ENCODE measurements at places on chromosomes 13 and 19.

GRCh38 chr19:55161571-55162322 lies 4.2 kb upstream of the TNNI3 start:
- DNase-seq, result no peak

GRCh38 chr19:50496189-50497021 lies 14.6 kb downstream of the JOSD2 start:
- no peak for DNase-seq

GRCh38 chr13:73368608-73369007 lies 309.8 kb downstream of the KLF5 start:
- DNase-seq, result no peak

DNA sequence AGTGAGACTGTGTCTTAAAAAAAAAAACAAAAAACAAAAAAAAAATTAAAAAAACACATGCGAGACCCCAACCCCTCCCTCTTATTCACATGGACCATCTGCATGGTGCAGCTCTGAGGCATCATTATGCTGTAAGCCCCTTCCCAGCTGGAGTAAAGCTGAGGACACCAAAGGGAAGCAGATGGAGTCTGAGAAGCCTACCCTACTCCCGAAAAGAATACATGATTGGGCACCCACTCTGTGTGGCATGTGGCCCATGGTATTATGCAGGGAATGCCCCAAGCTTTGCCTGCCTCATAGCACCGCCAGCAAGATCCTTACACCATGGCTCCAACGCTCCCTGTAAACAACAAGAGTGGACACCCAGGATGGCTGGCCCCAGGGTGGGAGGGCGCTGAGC lies 4.7 kb downstream of the PTH2 start:
- no peak for DNase-seq

DNA sequence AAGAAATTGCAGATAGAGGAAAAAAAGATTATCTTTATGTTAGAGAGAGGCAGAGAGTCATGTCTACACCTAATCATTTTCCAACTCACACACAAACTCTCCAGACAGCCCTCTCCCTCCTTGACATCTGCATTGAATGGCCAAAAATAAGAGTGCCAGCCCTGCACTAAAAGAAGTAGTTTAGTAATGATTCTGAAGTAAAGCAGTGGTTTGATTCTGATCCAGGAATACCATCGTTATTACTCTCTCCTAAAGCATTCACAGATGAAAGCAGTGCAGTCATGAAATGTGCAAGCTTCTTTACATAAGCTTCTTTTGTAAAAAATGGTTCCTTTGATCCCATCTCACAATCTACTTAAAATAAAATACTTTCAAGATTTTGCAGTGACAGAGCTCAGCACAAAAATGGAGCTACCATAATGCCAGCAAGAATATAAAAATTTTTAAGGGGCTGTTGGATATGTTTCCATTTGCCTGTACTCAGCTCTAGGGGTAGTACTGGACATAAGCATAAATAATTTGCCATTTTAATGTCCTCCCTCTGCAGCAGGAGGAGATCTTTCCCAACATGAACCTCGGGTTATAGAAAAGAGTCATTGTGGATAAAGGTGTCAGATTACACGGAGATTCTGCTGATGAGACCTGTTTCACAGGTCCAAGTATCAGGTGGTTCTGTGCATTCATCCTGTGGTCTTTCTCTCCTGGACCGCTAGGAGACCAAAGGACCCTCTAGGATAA lies 406.3 kb downstream of the DCT start:
- peak; percentile 16 for DNase-seq

DNA sequence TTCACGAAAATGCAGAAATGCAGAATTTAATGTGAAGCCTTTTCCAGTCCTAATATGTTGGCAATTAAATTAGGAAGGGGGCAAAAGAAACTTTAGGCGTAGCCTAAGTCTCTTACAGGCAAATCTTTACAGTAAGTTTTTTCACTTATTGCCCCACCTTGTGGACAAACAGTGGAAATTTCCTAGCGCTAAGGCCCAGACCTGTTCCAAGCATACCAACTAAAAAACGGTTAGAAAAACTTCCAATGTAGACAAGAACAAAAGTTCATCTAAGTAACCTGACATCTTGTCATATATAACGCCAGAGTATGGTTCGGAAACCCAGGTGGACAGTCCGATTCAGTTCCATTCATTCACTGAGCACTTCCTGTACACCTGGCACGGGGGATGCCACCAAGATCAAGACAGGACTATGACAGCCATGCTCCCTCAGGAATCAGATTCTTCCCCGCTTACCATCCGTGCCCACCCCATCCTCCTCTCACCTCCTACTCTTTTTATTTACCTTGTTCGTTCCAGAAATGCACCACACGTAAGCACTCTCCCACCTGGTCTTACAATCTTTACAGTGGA lies 4.9 kb downstream of the ZAR1L start:
- peak; percentile 22 for DNase-seq

- no peak for DNase-seq
These were observed 169.3 kb downstream of the LHFPL6 start for GRCh38 chr13:39433651-39434050.

- peak; percentile 59 for DNase-seq
These were observed 124.5 kb downstream of the KDM4B start for GRCh38 chr19:5093297-5093928.

DNA sequence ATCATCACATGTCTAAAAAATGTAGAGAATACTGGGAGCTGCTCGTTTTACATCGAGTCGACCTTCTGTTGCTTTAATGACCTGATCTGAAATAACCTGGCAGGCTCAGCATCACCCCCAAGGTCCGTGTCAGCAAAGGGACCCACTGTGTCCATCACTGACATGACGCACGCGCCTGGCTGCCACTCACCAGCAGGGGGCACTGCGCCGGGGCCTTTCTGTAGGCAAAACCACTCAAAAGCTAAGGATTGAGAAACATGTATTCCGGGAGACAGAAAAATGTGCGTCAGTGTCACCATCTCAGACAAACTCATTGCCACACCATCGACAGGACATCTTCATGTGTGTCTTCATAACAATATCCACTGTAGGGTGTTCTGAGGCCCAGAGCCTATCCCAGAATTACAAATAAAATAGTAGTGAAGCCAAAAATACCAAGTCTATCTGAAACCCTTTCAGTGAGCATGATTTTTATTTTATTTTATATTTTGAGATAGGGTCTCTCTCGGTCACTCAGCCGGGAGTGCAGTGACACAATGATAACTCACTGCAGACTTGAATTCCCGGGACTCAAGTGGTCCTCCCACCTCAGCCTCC lies 130.3 kb upstream of the LSM14A start:
- peak; percentile 20 for DNase-seq

- DNase-seq, result no peak
These were observed 826 bp downstream of the RASIP1 start for GRCh38 chr19:48739404-48740163.

DNA sequence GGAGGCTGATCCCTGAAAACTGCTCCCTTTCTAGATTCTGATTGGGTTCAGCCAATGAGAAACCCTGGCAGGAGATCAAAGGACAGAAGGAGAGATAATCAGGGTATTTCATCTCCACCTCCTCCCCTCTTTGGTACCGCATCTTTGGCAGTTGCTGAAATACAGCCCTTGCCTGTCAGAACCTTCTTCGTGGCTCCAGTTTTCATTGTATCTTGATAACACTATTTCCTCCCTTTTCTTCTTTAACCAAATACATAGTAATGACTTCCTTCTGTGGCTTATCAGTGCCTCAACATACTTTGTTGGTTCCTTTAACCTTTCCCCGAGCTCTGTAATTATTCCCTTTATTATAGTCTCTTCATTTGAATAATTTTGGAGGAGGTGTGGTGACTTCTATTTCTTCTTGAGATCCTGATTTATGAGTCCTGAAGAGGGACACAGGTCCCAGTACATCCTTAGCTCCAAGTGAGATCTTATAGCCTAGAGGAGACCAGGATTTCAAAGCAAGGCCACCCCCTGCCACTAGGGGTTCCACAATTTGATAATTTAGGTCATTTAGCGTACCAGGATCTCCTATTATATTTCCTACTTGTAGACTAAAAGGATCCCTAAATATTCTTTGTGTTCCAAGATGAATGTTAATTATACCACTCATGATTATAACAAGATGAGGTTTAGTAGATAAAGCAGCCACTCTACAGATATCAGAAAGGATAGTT lies 98.0 kb downstream of the EDNRB start:
- DNase-seq, result no peak

DNA sequence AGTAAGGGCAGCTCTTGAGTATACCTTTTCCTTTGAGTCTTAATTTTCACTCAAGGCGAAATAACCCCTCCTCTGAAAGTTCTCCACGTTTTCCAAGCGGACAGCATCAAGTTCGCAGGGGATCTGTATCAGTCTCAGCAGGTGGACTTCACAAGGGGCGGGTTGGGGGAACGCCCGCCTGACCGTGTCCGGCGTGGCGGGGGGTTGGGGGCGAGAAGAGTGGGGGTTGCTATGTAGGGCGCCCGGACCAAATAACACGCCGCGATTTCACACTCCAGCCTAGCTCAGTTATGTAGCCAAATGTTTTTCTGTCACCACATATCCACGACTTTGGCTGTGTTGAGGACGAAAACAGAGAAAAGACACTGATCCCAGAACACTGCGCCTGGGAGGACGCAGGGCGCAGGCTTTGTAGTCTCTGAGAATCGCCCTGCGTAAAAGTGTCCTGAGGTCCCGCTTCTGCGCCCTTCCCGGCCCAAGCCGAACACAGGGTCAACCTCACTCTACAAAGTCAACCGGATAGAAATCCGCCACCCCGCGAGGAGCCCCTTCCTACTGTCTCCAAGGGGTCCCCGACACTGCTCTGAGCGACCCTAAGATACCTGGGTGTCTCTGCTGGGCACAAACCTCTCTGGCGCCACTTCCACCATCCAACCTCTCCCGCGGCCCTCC lies 524 bp downstream of the RUBCNL start:
- no peak for DNase-seq

DNA sequence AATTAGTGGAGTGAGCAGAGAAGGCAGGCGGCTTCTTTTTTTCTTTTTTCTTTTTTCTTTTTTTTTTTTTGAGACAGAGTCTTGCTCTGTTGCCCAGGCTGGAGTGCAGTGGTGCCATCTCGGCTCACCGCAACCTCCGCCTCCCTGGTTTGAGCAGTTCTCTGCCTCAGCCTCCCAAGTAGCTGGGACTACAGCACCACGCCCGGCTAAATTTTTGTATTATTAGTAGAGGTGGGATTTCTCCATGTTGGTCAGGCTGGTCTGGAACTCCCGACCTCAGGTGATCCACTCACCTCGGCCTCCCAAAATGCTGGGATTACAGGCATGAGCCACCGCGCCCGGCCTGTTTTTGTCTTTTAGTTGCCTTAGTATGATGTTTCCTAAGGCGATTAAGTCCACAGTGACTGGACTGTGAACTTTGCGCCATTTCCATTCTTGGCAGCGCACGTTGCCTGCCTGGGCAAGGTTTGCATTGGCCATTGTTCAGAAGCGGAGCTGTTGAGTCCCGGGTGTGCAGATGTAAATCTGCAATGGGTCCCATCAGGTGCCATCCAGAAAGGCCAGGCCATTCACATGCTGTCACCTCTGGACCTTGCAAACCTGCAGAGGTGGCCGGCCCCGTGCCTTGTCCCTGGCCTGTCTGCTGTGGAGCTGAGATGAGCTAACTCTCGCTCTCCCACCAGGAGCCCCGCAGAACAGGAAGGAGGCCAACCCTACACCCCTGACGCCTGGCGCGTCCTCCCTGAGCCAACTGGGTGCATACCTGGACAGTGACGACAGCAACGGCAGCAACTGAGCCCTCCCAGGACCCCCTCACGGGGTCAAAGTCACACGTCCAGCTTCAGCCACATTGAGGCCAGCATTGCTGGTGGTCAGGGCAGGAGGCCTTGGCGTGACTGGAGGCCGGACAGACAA lies 10.9 kb upstream of the SHD start:
- no peak for DNase-seq

DNA sequence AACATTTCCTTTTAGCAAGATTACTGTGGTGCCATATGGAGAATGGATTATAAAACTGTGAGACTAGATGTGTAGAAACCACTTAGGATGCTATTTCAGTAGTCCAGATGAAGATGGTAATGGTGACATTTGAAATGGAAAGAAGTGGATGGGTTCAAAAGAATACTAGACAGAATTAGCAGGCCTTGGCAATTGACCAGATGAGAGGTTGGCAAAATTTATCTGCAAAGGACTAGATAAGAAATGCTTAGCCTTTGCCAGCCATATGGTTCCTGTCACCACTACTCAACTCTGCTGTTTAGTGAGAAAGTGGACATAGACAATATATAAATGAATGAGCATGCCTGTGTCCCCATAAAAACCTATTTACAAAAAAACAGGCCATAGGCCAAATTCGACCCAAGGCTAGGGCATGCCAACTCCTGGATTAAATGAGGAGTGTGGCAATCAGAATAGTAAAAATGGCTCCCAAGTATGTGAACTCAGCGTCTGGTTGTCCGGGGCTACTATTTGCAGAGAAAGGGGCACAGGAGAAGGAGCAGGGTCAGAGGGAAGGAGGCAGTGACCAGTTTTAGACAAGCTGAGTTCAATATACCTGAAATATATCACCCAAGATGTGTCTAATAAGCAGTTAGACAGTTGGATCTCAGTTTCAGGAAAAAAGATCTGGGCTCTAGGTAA lies 98.4 kb downstream of the ENOX1 start:
- DNase-seq, result no peak

- no peak for DNase-seq
These were observed 246.6 kb downstream of the TSHZ3 start for GRCh38 chr19:31102674-31103073.

DNA sequence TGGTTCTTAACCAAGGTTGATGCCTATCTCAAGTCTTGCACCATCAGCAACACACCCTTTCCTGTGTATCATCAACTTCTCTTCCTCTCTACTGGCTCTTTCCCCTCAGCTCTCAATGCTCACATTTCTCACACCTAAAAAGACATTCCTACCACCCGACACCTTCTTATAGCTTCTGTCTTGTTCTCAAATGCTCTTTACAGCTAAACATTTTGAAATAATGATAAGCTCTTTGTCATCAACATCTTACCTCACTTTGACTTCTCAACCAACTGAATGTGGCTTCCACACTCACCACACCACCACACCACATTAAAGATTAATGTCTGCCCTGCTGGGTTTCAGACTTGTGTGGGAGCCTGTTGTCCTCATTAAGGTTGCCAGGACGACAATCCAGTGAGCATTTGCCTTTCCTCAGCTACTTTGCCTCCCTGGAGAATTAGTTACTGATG lies 67.8 kb downstream of the RXFP2 start:
- DNase-seq, result no peak

Data from SHP77 (cell line).